ENCODE measurements at places on chromosomes 2 and 18.

GRCh38 chr2:205880048-205880447, 197.7 kb downstream of the NRP2 start:
- no peak for DNase-seq

DNA sequence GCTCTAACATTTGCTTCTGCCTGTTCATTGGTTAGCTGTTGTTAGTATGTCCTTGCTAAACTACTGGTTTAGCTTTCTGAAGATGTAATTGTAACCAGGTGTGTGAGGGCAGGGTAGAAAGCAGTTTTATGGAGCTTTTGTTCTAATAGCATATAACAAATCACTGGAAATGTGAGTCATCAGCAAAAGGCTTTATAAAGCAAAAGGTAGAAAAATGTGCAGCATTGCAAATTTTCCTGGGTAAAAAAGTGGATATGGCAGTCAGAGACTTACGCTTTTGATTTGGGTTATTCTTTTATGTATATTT, 85.3 kb downstream of the ZNF407 start:
- no peak for DNase-seq

DNA sequence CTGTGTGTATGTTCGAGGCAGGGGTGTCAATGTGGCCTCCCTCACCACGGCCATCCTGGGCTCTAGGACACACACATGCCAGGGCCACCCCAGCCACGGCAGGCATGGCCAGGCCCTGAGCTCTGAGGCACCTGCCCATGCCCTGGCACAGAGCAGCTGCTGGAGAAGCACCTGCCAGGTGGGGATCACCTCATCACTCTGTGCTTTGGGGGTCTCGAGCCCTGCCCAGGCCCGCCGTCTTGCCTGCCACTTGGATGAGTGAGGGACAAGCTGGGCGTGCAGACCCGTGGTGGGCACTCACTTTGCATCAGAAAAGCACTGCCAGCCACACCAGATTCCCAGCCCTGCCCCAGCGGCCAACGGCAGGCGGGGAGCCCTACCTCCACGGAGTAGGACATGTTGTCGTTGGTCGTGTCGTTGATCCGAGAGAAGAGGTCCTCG, 33.1 kb downstream of the KIF1A start:
- DNase-seq, result no peak

DNA sequence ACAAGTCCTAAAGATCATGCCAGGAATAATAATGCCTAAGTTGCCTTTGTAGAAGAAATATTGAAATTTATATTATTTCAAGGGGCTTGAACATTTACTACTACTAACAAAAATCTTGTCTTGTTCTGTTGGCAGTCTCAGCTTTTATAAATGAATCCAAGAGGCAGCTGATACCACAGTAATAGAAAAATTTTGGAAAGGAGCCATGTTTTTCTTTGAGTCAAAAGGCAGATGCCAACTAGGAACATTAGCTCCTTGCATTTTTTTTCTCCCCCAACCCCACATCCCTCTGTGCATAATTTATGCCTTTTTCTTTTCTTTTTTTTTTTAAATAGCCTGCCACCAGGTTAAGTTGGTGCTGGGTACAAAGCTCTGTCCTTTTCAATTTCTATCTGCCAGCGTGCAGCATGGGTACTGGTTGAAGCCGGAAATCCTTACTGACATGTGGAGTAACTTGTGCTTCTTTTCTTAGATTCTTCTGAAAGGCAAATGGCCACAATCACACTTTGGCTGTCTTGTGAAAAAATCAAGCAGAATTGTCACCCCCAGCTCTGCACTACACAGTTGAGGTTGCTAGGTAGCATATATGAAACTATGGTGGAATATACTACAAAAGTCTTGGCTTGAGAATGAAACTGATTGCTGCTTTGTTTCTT, 98.8 kb downstream of the RHBDD1 start:
- DNase-seq, result no peak

DNA sequence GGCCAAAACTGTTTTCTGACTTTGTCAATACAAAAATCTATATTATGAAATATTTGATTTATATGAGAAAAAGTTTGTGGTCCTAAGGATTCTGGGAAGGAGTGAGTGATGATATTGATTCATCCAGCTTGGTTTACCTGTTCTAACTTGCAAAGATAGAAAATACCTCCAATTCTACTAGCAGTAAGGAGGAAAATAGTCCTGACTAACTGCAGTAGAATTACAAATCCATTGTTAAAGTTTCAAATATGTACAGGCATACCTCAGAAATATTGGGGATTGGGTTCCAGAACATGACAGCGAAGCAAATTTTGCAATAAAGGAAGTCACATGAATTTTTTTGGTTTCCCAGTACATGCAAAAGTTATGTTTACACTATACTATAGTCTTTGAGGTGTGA, 158.8 kb upstream of the CYRIA start:
- DNase-seq, result no peak

GRCh38 chr2:74205596-74205995, 7.2 kb downstream of the MTHFD2 start:
- DNase-seq, result no peak

DNA sequence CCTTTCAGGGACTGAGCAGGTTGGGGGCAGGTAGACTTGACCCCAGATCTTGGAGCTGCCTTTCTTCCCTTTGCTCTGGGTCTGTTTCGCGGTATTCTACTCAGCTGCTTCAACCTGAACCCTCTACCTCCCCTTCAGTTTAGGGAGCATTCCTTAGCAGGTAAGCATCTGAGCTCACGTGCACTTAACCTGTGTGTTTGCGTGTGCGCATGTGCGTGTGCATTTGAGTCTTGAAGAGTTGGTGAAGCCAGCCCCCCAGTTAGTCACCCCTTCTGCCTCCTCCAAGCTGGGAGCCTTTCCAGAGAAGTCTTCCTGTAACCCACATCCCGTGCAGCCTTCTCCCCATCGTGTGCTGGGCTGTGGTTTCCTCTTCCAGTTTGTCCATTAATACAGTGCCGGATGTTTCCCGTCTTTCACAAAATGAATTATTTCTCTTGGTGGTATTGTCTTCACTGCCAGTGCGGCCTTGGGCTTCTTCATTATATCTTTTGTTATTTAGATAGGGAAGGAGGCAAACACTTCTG, 33.2 kb downstream of the B3GNT2 start:
- DNase-seq, result no peak

DNA sequence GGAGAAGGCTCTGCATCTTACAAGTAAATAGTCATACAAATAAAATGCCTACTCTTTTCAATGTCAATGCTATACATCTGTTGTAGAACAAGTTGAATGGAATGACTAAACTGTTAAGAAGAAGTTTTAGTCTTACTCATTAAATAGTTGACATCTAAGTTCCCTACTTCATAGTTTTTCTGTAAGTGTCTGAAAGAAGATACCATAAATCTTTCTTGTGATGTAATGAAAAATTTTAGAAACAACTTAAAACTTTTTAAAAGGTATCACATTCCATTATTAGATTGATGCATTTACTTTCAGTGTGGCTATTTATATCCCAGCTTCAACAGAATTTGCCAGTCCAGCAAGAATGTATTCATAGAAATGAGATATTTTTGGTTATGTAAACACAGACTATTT, 185.2 kb upstream of the EPC2 start:
- no peak for DNase-seq

GRCh38 chr2:190408538-190409271, 550 bp downstream of the MFSD6 start:
- DNase-seq, result peak; percentile 32

- no peak for DNase-seq
Observed at GRCh38 chr2:113257516-113258264, 21.0 kb downstream of the PAX8 start.

DNA sequence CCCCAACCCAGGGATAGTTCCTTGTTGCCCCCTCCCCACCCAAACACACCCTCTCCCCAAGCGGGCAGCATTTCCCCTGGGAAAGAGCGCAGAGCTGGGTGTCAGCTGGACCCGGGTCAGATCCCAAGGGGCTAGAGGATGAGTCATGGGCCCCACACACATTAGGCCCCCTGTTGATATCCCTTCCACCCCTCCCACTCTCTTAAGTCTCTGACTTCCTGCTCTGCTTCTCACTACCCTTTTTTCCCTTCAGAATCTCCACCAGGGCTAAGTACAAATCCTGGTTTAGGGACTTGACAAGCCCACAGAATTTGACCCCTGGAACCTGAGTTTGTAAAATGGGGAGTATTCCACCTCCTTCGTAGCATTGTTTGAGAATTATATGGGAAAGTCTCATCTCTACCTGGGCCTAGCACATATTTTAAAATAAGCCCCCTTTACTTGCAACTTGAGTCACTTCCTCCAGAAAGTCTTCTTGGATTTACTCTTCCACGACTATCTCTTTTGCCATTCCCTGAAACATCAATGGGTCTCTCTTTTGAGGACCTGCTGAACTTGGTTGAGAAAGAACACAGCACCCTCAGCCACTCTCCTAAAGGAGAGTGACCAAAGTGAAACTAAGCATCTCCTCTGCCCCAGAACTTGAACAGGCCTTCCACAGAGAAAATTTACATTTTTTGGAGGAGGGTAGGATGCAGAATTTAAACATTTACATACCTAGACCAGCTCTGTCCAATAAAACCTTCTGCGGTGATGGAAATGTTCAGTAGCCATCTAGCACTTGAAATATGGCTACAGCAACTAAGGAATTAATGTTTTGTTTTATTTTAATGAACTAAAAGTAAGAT, 4.7 kb downstream of the RTKN start:
- DNase-seq, result no peak

- no peak for DNase-seq
Observed at GRCh38 chr2:67258122-67258521, 139.0 kb upstream of the ETAA1 start.

GRCh38 chr18:58520969-58521368, 107.9 kb downstream of the ALPK2 start:
- DNase-seq, result no peak

DNA sequence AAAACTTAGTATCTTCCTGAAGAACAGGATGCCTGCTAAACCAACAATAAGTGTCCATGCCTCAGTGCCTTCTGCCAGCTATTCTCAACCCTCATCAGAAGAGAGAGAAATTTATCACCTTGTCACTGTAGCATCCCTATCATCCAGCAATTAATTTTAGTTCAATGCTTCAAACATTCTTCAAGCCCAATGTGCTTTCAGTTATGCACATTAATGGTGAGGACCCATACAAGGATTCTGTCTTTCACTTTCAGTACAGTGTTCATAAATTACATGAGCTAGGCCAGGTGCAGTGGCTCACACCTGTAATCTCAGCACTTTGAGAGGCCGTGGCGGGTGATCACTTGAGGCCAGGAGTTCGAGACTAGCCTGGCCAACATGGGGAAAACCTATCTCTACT, 47.0 kb upstream of the MSH6 start:
- DNase-seq, result no peak

- no peak for DNase-seq
Observed at GRCh38 chr2:71640489-71640888, 187.1 kb downstream of the DYSF start.

- no peak for DNase-seq
Observed at GRCh38 chr18:38951633-38952032, 1386.0 kb upstream of the CELF4 start.

- DNase-seq, result no peak
Observed at GRCh38 chr18:55186588-55186987, 227.3 kb upstream of the CCDC68 start.

- DNase-seq, result no peak
Observed at GRCh38 chr18:43827311-43827710, 550.0 kb upstream of the SYT4 start.

DNA sequence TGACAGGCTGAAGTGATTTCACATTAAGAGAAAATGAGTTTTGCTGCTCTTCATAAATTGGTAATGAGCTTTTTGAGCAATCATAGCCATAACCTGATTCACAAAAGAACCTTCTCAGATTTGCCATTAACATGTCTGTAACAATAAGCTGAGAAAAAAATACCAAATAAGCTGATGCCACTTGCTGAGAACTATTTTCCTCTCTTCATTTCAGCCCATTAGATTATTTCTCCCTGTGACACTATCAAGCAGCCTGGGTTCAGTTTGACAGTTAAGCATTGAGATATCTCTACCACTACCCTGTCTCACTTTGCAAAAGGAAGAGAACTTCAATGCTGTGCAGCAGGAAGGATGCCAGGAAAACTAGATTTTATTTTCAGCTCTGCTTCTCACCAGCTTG, 673.9 kb downstream of the TRIB2 start:
- DNase-seq, result no peak

GRCh38 chr2:14773696-14774095, 141.2 kb downstream of the LRATD1 start:
- no peak for DNase-seq

DNA sequence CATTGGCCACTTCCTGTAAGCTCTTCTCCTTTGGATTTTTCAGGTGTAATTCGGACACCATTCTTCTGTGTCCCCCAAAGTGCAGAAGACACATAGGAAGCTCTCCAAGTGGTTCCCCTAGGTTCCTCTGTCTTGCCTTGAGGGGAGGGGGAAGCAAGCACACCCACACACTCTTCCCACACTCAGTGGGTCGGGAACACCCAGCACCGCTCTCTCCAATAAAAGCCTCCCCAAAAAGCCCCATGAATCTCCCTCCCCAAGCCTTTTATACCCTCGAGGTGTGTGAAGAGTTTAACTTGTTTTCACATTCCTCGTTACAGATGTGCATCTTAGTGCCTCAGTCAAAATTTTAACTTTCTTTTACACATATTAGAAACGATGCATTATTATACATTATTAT, 9.9 kb upstream of the TMEM237 start:
- no peak for DNase-seq

- DNase-seq, result no peak
Observed at GRCh38 chr18:37122877-37123276, 293.9 kb downstream of the KIAA1328 start.

DNA sequence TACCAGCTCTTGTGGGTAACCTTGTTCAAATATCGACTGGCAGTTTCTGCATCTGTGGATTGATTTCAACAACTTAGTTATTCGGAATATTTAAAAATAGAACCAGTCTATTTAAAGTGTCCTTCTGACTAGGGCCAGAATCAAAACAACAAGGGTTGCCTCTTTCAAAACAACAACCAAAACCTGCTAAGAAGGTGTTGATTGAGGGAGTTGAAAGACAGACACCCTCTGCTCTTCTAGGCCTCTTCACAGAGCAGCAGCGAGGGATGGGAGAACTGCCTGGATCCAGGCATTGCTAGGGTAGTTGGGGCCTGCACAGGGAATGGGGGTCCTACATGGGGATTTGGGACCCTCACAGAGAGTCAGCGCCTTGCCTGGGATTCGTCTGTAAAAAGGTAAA, 19.8 kb downstream of the TTR start:
- no peak for DNase-seq

DNA sequence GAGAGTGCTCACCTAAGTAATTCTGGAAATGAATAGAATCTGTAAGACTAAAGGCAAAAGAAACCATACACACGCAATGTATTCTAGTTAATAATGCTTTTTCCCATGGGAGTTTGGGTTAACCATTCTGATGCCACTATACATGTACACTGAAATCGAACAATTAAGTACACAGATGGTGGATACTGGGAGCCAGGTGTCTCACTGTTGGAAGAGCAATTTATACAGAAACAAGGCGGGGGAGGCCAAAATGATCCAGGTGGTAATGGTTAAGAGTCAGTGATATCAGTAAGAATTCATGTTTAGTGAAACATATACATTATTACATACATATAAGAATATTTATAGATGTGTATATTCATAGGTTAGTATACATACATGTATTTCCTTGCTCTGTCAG, 67.2 kb downstream of the TMEM131 start:
- DNase-seq, result no peak

GRCh38 chr2:36425608-36426355, 70.2 kb downstream of the CRIM1 start:
- no peak for DNase-seq
